ENCODE measurements at places on chromosomes 4 and X. TPM values are rescaled to one million over a fixed set of nuclear protein-coding genes. Genes with fewer than 3 reads are reported as not detected.

DNA sequence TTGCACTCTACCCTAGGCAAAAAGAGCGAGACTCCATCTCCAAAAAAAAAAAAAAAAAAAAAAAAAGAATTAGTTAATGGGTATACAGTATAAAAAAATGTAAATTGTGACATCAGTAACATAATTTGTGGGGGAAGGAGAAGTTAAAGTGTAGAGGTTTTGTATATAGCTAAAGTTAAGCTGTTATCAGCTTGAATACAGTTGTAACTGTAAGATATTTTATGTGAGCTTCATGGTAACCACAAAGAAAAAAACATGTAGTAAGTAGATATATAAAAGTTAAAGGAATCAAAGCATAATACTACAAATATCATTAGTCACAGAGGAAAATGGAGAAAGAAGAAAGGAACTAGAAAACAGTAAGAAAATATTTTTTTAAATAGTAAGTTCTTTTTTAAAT is 53.2 kb upstream of the EPGN start:
- H3K4me3 ChIP-seq, result no peak overlapping the region
- no peak for DNase-seq
- H3K36me3 ChIP-seq, result no peaks in the 10 kb centered on the region
- H3K4me1 ChIP-seq, result no peaks in the 10 kb centered on the region
- no peak overlapping the region for H3K27ac ChIP-seq

- peak overlapping the region; percentile 86 for H3K4me3 ChIP-seq
- peak overlapping the region; percentile 94 for H3K27ac ChIP-seq
- peaks cover 67% of the 10 kb centered on the region for H3K4me1 ChIP-seq
- peak; percentile 83 for DNase-seq
- H3K27me3 ChIP-seq, result peaks cover 4% of the 10 kb centered on the region
Observed at GRCh38 chr4:140094438-140095420, 59.3 kb downstream of the MAML3 start.

DNA sequence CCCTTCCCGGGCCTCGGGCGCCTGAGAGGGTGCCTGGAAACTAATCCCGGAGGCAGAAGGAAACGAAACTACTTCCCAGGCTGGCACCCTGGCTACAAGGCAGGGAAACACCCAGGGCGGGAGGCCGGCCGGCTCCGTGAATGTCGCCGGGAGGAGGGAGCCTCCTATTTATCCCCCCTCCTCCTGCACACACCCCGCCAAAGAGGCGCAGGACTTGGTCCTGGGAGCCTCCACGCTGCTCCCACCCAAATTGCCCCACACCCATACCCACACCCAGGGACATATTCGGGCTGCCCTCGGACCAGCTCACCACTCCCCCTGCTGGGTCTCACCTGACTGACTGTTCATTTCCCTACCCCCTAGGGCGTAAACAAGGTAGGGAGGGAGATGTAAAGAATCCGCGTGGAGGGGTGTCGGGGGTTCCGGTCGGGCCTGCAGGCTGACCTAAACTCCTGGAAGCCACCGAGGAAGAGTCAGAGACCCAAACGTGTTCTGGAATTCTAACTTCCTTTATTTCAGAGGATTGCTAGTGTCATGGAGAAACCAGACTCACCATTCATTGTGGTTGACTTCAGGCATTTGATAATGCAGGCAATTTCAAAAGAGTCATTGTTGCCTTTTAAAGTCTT is at the start of gene BTC:
Gene BTC, minus strand, starts transcription at position 142 of the 629 bp plus-strand sequence. CDS start 198 bp downstream, outside the sequence.
- H3K36me3 ChIP-seq, result no peaks in the 10 kb centered on the region
- H3K4me1 ChIP-seq, result no peaks in the 10 kb centered on the region
- no peak within 1 kb of the TSS for H3K27ac ChIP-seq

GRCh38 chr4:72314869-72315268 is 254.2 kb downstream of the ADAMTS3 start:
- H3K4me3 ChIP-seq, result no peak overlapping the region
- peaks cover 6% of the 10 kb centered on the region for H3K4me1 ChIP-seq
- DNase-seq, result no peak
- H3K27ac ChIP-seq, result no peak overlapping the region
- H3K27me3 ChIP-seq, result no peaks in the 10 kb centered on the region
- no peaks in the 10 kb centered on the region for H3K36me3 ChIP-seq

GRCh38 chrX:16722481-16722880 is 3.1 kb downstream of the SYAP1 start:
- H3K36me3 ChIP-seq, result peaks cover 13% of the 10 kb centered on the region
- no peak overlapping the region for H3K27ac ChIP-seq

DNA sequence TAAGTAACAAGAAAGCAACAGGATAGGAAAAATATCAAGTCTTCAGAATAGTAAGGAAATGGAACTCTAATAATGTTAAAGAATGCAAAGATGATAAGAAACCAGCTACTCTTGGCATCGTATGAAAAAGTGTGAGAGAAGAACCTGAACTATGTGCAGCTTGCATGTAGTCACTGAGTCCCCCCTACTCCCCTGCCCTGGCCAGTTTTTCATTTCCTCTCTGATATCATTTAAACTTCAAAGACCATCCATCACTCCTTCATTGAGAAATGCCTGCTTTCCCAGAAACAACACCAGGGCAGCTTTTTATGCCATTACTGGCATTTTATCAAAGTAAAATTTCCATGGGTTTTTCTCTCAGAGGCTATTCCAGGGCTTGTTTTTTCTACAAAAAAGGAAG is 28.1 kb downstream of the INPP4B start:
- H3K27me3 ChIP-seq, result no peaks in the 10 kb centered on the region
- H3K4me3 ChIP-seq, result peak overlapping the region; percentile 8
- H3K4me1 ChIP-seq, result peaks cover 21% of the 10 kb centered on the region
- H3K36me3 ChIP-seq, result peaks cover 5% of the 10 kb centered on the region
- no peak for DNase-seq

The CXCL10 gene
- 4.3 TPM for total RNA-seq

GRCh38 chrX:134749706-134750445 is 91.6 kb upstream of the PLAC1 start:
- H3K4me3 ChIP-seq, result no peak overlapping the region
- H3K27ac ChIP-seq, result no peak overlapping the region
- no peaks in the 10 kb centered on the region for H3K36me3 ChIP-seq
- H3K27me3 ChIP-seq, result peaks cover 10% of the 10 kb centered on the region
- no peak for DNase-seq

DNA sequence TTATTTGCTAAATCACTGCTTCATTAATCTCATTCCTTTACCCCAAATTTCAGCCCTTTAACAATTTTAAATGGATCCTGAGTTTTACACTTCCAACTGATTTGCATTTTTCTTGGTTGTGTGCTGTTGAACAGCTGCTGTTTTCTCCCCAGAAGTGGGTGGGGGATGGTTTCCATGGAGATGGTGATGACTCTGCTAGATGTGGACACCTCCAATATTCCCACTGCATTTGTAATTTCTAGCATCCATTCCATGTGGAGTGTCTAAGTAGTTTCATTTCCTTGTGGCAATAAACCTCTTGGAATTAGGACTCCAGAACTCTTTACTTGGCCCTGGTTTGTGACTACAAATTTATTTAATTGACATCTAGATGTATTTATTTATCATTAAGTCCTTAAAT is 330.4 kb downstream of the GBA3 start:
- H3K27me3 ChIP-seq, result no peaks in the 10 kb centered on the region
- DNase-seq, result no peak
- H3K36me3 ChIP-seq, result no peaks in the 10 kb centered on the region
- H3K4me1 ChIP-seq, result no peaks in the 10 kb centered on the region
- H3K4me3 ChIP-seq, result no peak overlapping the region
- no peak overlapping the region for H3K27ac ChIP-seq

DNA sequence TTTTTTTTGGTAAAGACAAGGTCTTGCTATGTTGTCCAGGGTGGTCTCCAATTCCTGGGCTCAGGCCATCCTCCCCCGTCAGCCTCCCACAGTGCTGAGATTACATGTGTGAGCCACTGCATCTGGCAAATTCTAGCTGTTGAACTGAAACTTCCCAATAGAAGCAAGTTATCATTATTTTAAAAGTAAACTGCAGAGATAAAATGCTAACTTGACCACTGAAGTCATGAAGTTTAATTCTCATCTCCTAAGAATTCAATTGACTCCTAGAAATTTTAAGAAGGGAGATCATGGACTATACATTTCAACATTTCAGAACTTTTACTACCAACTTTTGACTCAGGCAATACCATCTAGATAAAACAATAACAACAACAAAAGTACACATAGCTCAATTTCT is 11.7 kb upstream of the EXOSC9 start:
- no peak overlapping the region for H3K4me3 ChIP-seq
- DNase-seq, result no peak
- H3K27ac ChIP-seq, result no peak overlapping the region
- H3K36me3 ChIP-seq, result no peaks in the 10 kb centered on the region

The DSPP gene
- not detected for total RNA-seq

DNA sequence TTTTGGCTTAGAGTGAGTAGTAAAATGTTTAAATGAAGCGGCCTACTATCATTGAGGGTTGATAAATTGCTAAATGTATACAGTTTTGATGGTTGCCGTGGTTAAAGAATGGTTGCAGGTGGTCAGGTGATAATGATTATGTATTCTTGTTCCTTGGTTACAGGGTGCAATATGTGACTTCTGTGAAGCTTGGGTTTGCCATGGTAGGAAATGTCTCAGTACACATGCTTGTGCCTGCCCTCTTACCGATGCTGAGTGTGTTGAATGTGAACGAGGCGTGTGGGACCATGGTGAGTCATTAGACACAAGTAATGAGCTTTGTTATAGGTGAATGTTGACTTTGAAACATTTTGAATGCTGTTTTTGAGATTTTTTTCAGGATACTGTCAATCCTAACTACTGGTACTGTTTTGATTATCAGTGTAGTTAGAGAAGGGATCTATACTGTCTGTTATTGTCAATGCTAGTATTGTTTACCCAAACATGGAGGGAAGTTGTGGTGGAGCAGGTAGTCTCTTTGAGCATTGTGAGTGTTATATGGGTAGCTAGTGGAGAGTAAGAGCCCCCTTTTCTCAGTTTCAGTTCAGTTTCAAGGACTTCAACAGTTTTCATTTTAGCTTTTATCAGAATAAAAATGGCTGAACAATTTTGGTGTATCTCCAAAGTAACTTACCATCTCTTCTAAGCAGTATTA is 8.9 kb downstream of the ZNF330 start:
- DNase-seq, result no peak
- H3K4me1 ChIP-seq, result peaks cover 17% of the 10 kb centered on the region
- H3K27ac ChIP-seq, result no peak overlapping the region

The SMIM31 gene
- not detected for total RNA-seq

GRCh38 chrX:149374751-149375150 is 130.4 kb downstream of the IDS start:
- no peak for DNase-seq
- no peaks in the 10 kb centered on the region for H3K36me3 ChIP-seq
- no peaks in the 10 kb centered on the region for H3K4me1 ChIP-seq
- H3K4me3 ChIP-seq, result no peak overlapping the region
- H3K27ac ChIP-seq, result no peak overlapping the region
- no peaks in the 10 kb centered on the region for H3K27me3 ChIP-seq

- no peak for DNase-seq
- H3K27me3 ChIP-seq, result no peaks in the 10 kb centered on the region
- no peak overlapping the region for H3K4me3 ChIP-seq
Observed at GRCh38 chrX:113157496-113157895, 316.9 kb upstream of the AMOT start.

The UVSSA gene
- 28.4 TPM for total RNA-seq

- no peak overlapping the region for H3K4me3 ChIP-seq
- H3K4me1 ChIP-seq, result peaks cover 1% of the 10 kb centered on the region
- no peak overlapping the region for H3K27ac ChIP-seq
- peaks cover 23% of the 10 kb centered on the region for H3K36me3 ChIP-seq
- DNase-seq, result no peak
Observed at GRCh38 chr4:67465763-67466052, 79.6 kb downstream of the CENPC start.

DNA sequence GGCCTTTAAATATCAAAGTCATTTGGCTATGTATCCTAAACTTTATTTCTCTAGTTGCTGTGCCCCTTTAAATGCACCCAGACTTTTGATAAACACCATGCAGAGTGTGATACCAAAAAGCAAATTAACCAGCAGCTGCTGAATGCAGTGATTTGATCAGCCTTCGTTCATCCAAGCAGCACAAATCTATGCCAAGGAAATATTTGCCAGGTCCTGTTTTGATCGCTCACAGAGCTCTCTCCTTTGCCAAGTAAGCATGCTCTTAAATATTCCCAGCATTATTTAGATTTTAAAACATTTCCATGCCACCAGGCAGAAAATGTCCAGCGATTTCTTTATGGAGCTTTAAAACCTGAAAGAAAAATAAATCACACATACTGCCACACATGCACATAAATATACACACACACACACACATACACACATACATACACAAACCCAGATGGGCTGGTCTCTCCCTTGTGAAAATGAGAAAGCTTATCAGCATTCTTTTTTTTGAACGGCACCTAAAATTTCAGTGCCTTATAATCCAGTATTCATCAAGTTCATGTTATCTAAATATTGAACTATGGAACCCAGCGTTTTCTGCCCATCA is 35.7 kb downstream of the BTC start:
- no peak overlapping the region for H3K27ac ChIP-seq
- H3K27me3 ChIP-seq, result no peaks in the 10 kb centered on the region
- DNase-seq, result no peak
- H3K36me3 ChIP-seq, result no peaks in the 10 kb centered on the region
- H3K4me3 ChIP-seq, result no peak overlapping the region

The NAT8L gene
- total RNA-seq, result 7.3 TPM

The XAGE1A gene
- not detected for total RNA-seq

GRCh38 chrX:107834275-107835201 is 8.9 kb downstream of the MID2 start:
- no peaks in the 10 kb centered on the region for H3K4me1 ChIP-seq
- no peak for DNase-seq
- H3K4me3 ChIP-seq, result no peak overlapping the region
- H3K36me3 ChIP-seq, result no peaks in the 10 kb centered on the region
- H3K27me3 ChIP-seq, result peaks cover 2% of the 10 kb centered on the region

DNA sequence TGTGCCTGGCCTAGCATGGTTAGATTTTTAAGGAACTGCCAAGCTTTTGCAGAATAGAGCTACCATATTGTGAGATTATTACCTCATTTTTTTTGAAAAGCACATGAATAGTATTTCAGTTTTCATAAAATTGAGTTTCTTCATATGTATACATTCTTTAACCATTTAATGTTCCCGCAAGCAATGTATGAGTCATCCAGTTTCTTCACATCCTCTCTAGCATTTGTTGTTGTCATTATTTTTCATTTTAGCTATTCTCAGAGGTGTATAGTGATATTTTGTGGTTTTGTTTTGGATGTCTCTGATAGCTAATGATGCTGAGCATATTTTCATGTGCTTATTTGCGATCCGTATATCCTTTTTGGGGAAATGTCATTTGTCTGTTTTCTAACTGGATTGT is 74.9 kb downstream of the GLUD2 start:
- H3K4me1 ChIP-seq, result no peaks in the 10 kb centered on the region
- DNase-seq, result no peak
- H3K27me3 ChIP-seq, result no peaks in the 10 kb centered on the region
- H3K36me3 ChIP-seq, result no peaks in the 10 kb centered on the region
